ENCODE measurements at places on chromosomes 1 and 21.
A peak's percentile ranks its signal among the peaks of the same experiment; 100 is the strongest.

DNA sequence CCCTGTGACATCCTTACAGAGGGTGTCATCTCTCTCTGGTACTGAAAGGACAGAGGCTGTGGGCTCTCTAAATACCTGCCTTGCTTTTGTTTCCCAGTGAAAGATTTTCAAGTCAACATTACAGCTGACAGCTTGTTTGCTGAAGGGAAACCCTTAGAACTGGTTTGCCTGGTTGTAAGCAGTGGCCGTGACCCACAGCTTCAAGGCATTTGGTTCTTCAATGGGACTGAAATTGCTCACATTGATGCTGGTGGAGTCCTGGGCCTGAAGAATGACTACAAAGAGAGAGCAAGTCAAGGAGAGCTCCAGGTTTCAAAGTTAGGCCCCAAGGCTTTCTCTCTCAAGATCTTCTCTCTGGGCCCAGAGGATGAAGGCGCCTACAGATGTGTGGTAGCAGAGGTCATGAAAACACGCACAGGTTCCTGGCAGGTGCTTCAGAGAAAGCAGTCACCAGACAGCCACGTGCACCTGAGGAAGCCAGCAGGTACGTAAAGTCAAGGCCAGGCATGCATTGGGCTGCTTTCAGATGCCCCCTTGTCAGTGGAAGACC, 11.8 kb downstream of the CD101 start:
- no peak for DNase-seq

- no peak for DNase-seq
Measured at GRCh38 chr1:8339203-8339600, 21.3 kb downstream of the SLC45A1 start.

DNA sequence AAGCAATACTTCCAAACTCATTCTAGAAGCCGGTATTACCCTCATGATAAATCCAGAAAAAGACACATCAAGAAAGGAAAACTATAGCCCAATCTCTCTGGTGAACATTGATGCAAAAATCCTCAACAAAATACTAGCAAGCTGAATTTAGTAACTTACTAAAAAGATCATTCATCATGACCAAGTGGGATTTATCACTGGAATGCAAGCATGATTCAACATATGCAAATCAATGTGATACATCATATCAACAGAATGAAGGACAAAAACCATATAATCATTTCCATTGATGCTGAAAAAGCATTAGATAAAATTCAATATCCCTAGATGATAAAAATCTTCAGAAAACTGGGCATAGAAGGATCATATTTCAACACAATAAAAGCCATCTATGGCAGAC, 402.9 kb downstream of the TGFB2 start:
- DNase-seq, result peak; percentile 25

DNA sequence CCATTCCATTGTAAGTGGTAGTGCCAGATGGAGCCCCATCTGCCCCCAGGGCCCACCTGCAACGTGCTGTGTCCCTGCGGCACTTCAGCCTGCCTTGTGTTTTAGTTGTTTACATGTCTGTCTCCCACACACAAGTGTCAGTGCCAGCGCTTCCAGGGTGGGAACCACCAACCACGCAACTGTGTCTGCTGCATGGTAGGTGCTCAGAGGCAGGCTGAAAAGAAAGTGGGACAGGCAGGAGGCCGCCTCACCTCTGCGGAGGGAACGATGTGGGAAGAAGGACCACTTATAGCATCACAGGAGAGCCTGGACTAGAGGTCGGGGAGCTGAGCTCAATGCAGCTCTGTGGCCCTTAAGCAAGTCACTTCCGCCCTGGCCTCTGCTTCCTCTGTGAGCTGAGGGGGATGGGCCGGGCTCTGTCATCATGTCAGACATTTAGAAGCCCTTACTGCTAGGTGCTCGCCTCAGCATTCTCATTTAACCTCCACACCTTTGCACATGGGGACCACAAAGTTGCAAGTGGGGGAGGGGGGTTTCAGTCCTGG, 17.9 kb downstream of the SLC9A1 start:
- DNase-seq, result no peak

GRCh38 chr1:40076895-40077312, 20.1 kb downstream of the PPT1 start:
- peak; percentile 92 for DNase-seq

DNA sequence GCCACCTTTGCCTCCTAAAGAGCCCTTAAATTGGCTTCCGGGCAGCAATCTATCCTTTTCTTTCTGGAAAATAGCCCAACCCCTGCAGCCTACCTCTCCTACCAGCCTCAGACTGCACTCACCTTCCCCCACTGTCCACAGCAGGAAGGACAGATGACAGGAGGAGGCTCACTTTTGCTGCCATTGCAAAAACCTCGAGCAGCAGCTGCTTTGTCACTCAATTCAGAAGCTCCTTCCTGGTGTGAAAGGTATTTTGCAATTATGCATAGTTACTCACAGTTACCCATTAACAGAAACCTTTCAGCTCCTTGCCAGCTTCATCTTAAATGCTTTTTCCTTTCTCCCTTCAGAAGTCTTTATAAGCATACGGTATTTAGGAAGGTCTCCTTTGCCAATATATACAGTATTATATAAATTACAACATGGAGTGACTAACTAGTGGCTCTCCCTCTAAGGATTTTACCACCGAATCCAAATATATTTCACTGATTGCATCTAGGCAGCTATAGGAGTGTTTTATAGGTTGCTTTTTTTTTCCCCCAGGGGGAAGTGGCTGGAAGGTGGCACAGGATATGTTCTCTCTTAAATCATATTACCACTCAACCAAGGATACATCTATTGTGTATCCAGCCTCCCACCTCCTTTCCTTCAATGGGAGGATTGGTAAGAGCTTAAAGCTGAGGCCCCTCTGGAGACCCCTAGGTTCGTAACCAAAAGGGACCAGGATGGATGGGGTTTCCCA, 142.1 kb upstream of the IPO9 start:
- no peak for DNase-seq

- no peak for DNase-seq
Measured at GRCh38 chr1:96820671-96821070, 99.1 kb downstream of the PTBP2 start.

DNA sequence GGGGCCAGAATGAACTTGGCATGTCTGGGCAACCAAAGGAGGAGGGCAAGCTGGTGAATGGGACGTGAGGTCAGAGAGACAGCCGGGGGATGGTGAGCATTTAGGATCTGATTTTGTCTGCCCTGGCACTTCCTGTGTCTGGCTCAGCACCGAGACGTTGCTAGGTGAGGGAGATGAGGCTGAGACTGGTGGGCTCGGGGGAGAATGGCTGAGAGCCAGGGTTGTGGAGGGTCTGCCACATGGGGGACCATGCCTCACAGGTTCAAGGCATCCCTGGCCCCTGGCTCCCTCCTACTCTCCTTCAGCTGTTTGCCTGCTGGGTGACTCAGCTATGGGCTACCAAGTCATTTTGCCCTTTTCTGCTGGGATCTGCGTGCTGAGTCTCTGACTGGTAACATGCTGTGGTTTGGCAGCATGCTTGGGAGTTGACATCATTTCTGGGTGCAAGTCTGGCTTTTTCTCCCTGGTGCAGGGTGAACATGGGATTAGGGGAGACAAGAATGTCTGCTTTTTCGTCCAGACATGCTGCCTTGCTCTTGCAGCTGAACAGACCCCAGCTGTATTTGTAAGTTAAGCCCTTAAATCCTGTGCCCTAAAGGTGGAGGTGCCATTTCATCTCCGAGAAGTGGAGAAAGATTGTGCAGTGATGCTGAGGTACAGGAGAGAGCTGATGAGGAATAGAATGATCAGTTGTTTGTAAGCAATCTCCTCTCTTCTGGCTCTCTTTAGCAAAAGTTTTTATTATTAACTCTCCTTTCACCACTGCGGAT, 17.6 kb downstream of the GALNT2 start:
- peak; percentile 98 for DNase-seq

GRCh38 chr1:228988664-228989063, 253.4 kb downstream of the RHOU start:
- peak; percentile 19 for DNase-seq

GRCh38 chr1:206112600-206113301, 4.4 kb downstream of the AVPR1B start:
- DNase-seq, result no peak

GRCh38 chr1:93005252-93005598, 44.0 kb upstream of the DIPK1A start:
- DNase-seq, result no peak

- DNase-seq, result peak; percentile 24
Measured at GRCh38 chr1:58979086-58979485, 195.2 kb upstream of the JUN start.

GRCh38 chr21:14926186-14926585, 138.6 kb downstream of the NRIP1 start:
- peak; percentile 2 for DNase-seq

DNA sequence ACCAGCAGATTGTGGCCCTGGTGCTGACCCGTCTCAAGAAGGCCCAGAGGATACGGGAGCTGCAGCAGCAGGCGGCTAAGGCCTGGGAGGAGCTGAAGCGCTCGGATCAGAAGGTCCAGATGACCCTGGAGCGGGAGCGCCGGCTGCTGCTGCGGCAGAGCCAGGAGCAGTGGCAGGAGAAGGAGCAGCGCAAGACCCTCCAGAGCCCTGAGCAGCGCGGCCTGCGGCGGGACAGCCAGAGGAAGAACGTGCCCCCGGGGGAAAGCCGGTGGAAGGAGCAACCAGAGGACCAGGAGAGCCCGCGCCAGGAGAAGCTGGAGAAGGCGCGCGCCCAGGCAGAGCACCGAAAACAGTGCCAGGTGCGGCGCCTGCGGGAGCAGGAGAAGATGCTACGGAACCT, 1.0 kb downstream of the CCDC185 start:
- no peak for DNase-seq

- peak; percentile 83 for DNase-seq
Measured at GRCh38 chr1:203273206-203273868, 32.0 kb upstream of the BTG2 start.

- no peak for DNase-seq
Measured at GRCh38 chr1:151838222-151839081, 1.2 kb downstream of the C2CD4D start.

GRCh38 chr1:29924017-29924431, 687.7 kb downstream of the PTPRU start:
- DNase-seq, result no peak

- DNase-seq, result no peak
Measured at GRCh38 chr1:115922801-115923200, 53.5 kb upstream of the SLC22A15 start.

DNA sequence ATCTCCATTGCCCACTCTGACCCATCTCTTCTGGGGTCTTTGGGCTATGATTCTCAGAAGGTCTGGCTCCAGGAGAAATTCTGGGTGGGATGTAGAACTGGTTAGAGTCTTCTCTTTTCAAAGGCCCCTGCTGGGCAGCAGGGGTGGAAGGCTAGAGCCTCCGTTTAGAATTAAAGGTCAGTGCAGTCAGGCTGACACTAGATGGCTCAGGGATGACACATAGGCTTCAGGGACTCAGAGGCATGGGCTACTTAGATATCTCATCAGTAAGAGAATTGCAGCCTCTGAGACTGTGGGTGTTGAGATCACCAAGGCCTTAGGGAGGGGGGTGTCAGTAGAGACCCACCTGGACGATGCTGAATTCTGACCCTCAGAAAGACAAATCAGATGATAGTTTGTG, 12.6 kb upstream of the PPM1J start:
- peak; percentile 48 for DNase-seq

- DNase-seq, result no peak
Measured at GRCh38 chr1:47521034-47521881, 83.4 kb downstream of the FOXD2 start.

GRCh38 chr21:44713130-44713529, 1.8 kb upstream of the TSPEAR start:
- DNase-seq, result no peak

DNA sequence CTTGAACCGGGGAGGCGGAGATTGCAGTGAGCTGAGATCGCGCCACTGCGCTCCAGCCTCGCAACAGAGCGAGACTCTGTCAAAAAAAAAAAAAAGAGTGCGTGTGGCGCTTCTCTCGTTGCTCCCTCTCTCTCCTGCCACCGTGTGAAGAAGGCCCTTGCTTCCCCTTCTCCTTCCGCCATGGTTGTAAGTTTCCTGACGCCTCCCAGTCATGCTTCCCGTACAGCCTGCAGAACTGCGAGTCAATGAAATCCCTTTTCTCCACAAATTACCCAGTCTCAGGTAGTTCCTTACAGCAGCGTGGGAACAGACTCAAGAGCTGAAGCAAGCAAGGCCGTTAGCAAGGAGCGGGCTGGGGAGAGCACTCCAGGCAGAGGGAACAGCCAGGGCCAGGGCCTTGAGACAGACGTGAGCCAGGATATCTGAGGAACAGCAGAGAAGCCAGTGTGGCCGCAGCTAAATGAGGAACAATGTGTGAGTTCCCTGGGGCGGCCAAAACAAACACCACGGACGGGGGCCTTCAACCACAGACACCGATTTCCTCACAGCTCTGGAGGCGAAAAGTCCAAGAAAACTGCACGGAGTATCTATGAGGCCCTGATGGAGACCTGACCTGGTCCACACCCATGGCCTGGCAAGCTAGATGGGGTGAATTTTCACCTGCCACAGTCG, 54.2 kb upstream of the ETS2 start:
- DNase-seq, result no peak

DNA sequence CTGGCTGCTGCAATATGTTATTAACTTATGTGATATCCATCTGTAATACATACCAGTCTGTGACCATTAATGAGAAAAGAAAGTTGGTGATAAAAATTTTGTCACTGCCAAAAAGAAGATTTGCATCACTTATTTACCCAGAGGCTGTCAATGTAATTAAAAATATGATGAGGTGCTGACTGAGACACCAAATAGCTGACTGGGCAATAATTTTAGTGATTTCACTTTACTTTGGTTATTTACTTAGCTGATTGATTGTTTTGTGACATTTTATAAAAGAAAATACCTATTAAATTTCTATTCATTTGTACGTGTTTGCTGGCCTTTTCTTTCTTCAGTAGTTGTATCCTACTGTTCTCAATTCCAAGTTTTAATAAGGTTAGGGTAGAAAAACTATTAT, 139.2 kb downstream of the HLX start:
- DNase-seq, result no peak

DNA sequence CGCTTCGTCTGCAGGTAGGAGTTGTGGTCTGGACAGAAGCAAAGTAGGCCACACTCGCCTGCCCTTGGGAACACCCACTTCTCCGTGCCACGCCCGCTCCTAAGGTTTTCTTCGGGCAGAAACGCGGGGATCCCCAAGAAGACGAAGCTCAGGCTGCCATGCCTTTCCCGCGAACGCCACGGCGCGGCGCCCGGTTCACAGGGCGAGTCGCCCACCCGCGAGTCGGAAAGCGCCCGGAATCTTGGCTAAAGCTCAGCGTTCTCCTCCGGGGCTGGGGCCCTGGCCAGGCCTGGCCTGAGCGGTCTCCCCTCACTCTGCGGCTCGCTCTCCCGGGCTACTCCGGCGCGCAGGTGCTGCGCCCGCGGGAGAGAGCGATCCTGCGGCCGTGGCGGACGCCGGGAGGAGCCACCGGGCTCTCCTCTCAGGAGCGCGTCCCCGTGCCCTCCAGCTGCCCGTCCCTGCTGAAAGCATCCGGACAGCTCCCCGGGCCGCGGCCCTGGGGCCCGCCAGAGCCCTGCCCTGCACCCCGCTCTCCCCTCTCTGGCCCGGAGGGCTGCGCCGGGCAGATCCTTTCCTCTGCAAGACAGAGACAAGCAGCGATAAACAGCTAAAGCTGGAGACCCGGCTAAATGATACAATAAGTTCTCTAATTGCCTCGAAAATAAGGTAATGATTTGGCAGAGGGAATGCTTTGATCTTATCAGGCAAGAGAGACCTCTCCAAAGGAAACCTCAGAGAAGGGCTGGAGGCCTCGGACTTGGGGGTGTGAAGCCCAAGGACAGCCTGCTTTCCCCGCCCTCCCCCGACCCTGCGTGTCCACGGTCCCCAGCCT, 6.7 kb upstream of the WNT2B start:
- DNase-seq, result peak; percentile 67

Data from fibroblast of mammary gland (primary cell).